ENCODE measurements at places on chromosomes 11 and 22. TPM values are rescaled to one million over a fixed set of nuclear protein-coding genes. Genes with fewer than 3 reads are reported as not detected.
A peak's percentile ranks its signal among the peaks of the same experiment; 100 is the strongest.

Gene GNAZ
- 0.74 TPM for total RNA-seq

Gene OR52H1
- not detected for total RNA-seq

Gene SSRP1
- total RNA-seq = 245 TPM

Gene SYT13
- total RNA-seq = 0.09 TPM

Gene MOGAT2
- 0.09 TPM for total RNA-seq

Gene PHLDA2
- 43.2 TPM for total RNA-seq

GRCh38 chr11:61189933-61190332, 13.4 kb upstream of the PGA3 start:
- peaks cover 4% of the 10 kb centered on the region for H3K4me1 ChIP-seq
- no peak for DNase-seq
- no peak overlapping the region for H3K4me3 ChIP-seq
- peaks cover 10% of the 10 kb centered on the region for H3K27me3 ChIP-seq
- no peaks in the 10 kb centered on the region for H3K36me3 ChIP-seq
- no peak overlapping the region for H3K27ac ChIP-seq

DNA sequence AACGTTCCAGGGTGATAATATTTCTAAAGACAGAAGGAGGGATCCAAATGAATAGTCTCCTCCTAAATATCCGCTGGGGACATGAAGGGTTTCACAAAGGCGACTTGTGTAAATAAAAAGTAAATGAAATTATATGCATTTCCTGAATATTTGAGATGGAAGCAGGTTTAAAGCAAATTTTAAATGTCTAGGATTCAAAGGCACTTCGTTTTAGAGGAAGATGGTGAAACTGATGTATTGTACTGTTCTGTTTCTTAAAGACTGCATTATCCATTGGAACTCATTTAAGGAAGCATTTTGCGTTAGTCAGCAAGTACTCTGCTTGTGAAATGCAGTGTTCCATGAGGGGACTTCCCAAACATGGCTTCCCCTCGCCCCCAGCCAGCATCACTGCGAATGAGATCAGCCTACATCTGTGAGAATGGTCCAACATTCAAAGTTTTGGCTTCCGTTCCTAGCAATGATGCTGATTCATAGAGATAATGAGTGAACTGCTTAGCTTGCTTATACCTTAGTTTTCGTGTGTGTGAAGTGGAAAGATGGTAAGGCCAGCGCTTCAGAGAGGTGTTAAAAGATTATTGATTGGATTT, 1.5 kb downstream of the RAB39A start:
- no peak overlapping the region for H3K4me3 ChIP-seq
- no peaks in the 10 kb centered on the region for H3K36me3 ChIP-seq
- H3K27ac ChIP-seq = no peak overlapping the region
- DNase-seq = no peak
- H3K27me3 ChIP-seq = peaks cover 4% of the 10 kb centered on the region

- H3K4me1 ChIP-seq = no peaks in the 10 kb centered on the region
- DNase-seq = no peak
- no peaks in the 10 kb centered on the region for H3K36me3 ChIP-seq
- H3K27me3 ChIP-seq = peaks cover 6% of the 10 kb centered on the region
- H3K4me3 ChIP-seq = no peak overlapping the region
- H3K27ac ChIP-seq = no peak overlapping the region
Observed at GRCh38 chr22:46481386-46481785, 56.0 kb downstream of the CELSR1 start.

- no peak overlapping the region for H3K27ac ChIP-seq
- H3K4me3 ChIP-seq = no peak overlapping the region
- peaks cover 12% of the 10 kb centered on the region for H3K4me1 ChIP-seq
- H3K27me3 ChIP-seq = no peaks in the 10 kb centered on the region
- H3K36me3 ChIP-seq = peaks cover 42% of the 10 kb centered on the region
Observed at GRCh38 chr22:23789121-23789520, 2.4 kb downstream of the SMARCB1 start.

- no peak overlapping the region for H3K4me3 ChIP-seq
- no peaks in the 10 kb centered on the region for H3K4me1 ChIP-seq
- H3K36me3 ChIP-seq = no peaks in the 10 kb centered on the region
- H3K27me3 ChIP-seq = no peaks in the 10 kb centered on the region
- DNase-seq = peak; percentile 2
- H3K27ac ChIP-seq = no peak overlapping the region
Observed at GRCh38 chr11:92735039-92735438, 234.4 kb upstream of the MTNR1B start.

- no peaks in the 10 kb centered on the region for H3K4me1 ChIP-seq
- H3K36me3 ChIP-seq = no peaks in the 10 kb centered on the region
Observed at GRCh38 chr11:74403607-74404321, 5.5 kb upstream of the PGM2L1 start.

GRCh38 chr11:43212279-43212678, 99.5 kb upstream of the API5 start:
- H3K4me3 ChIP-seq = no peak overlapping the region
- no peaks in the 10 kb centered on the region for H3K4me1 ChIP-seq
- H3K27ac ChIP-seq = no peak overlapping the region
- DNase-seq = no peak

DNA sequence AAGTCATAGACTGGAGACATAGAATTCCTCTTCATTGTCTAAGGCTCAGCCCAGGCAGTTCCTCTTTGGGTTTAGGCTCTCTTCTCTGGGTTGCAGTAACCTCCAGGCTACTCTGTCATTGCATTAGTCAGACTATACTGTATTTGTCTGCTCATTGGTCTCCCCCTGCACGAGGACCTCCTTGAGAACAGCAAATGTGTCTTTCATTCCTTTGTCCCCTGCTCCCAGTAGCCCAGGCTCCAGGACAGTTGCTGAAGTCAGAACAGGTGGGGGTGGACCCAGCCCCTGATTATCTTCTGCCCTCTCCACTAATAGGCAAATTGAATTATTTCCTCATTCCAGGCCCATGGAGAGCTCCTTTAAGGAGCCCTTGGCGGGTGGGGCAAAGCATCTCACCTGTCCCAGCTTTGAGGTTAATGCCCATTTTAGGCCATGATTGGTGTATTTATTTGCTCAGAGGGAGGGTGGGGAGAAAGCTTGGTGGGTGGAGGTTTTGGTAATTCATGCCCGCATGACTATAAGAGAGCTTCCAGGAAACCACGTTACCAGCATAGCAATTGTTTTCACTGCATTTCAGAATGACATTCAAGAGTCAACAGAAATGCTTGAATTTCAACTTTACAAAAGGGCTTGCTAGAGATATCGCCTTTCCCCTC, 40.9 kb downstream of the NAV2 start:
- no peak for DNase-seq
- H3K4me3 ChIP-seq = no peak overlapping the region
- H3K27ac ChIP-seq = no peak overlapping the region
- peaks cover 9% of the 10 kb centered on the region for H3K27me3 ChIP-seq

DNA sequence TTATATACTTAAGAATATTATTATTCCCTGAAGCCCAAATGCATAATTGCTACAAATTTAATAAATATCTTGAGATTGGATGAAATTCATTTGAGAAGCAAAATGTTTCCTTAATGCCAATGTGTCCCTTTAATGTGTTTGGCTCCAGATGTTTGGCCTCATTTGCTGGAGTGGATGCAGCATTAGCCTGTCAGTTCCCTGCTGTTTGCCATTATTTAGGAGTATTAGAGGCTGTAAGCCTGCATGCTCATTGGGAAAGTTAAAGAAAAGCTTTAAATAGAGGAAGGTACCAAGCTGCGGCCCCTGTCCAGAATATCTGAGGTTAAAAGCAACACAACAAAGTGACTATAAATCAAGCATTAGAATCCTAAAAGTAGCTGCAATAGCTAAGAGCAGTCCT, 54.8 kb upstream of the PITPNB start:
- H3K27ac ChIP-seq = no peak overlapping the region
- no peaks in the 10 kb centered on the region for H3K27me3 ChIP-seq
- H3K4me3 ChIP-seq = no peak overlapping the region
- H3K4me1 ChIP-seq = no peaks in the 10 kb centered on the region
- DNase-seq = no peak

- peaks cover 17% of the 10 kb centered on the region for H3K27me3 ChIP-seq
- no peaks in the 10 kb centered on the region for H3K36me3 ChIP-seq
- H3K27ac ChIP-seq = no peak overlapping the region
- no peak for DNase-seq
Observed at GRCh38 chr11:11975201-11976092, 33.0 kb downstream of the DKK3 start.

DNA sequence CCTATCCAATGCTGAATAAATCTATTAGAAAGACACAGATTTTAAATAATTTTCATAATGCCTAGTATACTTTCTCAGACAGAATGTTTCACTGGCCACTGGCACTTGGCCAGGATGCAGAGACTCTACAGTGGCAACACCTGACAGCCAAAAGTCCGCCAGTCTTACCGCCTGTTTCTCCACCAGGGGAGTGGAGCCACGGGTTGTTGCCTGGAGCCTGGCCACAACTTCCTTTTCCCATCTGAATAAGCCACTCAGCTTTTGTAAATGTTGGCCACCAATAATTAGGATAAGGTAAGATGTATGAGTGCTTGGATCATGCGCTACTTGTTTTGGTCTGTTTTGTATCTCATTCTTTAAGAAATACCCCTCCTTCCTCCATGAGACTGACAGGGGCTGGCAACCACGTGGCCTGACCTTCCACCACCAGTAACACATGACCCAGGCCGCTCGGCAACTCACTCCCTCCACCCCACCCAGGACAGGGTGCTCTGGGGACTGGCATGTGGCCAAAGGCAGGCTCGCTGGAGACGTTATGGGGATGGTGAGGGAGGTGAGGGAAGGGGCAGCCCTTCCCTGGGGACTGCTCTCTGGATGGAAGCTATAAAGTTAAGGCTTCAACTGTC, 93.0 kb upstream of the BID start:
- peak; percentile 58 for DNase-seq
- no peaks in the 10 kb centered on the region for H3K27me3 ChIP-seq
- H3K36me3 ChIP-seq = peaks cover 51% of the 10 kb centered on the region
- H3K27ac ChIP-seq = no peak overlapping the region
- H3K4me3 ChIP-seq = no peak overlapping the region

DNA sequence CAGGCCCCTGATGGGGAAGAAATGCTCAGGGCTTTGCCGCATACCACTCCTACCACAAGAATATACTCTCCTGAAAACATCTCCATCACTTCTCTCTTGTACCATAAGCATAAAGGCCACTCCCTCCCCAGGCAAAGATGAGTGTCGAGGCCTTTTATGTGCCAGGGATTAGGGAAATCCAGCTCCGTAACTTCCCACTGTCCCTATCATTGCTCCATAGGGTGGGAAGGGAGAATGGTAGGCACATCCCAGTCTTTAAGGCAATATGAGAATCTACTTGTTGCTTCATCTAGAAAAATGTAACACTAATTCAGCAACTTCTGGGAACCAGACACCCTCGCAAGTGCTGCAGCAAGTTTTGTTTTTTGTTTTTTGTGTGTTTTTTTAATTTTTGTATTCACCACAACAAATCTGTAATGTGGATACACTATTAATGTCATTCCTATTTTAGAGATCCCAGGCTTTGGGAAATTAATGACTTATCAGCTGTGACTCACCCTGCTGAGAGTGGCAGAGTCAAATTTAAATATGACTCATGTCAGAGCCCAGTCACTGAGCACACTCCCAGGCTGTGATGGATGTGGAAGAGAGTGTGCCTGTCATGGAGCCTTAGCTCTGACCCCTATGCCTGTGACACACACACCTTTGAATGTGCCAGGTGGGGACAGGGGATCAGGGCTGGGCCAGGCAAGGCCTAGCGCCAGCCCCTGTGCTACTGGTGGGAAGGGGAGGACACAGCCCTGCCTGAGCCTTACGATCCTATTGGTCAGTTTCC, 23.4 kb downstream of the PANX1 start:
- no peaks in the 10 kb centered on the region for H3K36me3 ChIP-seq
- no peaks in the 10 kb centered on the region for H3K27me3 ChIP-seq
- peak; percentile 69 for DNase-seq
- H3K4me1 ChIP-seq = peaks cover 14% of the 10 kb centered on the region
- peak overlapping the region; percentile 45 for H3K27ac ChIP-seq

DNA sequence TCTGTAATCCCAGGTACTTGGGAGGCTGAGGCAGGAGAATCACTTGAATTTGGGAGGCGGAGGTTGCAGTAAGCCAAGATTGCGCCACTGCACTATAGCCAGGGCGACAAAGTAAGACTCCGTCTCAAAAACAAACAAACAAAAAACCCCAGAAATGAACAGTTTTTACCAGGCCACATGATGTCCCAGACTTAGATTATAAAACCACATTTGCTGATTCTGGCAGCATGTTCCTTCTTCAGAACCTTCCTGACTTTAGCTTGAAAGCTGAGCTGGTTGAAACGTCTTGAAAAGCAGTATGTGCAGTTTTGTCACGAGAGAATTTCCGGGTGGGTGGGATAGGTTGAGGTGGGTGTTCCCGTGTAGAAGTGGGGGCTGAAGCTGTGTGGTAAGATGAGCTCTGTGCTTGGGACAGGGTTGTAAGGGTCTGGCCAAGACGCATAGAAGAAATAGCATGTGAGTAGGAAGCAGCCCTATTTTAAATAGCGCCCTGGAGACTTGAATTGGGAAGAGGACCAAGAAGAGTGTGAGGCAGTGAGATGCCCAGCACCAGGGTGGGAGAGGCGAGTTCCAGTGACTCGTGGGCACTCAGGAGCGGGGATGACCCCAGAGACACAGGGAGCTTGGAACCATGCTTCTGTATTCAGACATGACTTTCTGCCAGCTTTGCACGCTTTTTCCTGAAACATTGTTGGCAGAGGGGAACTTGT, 7.6 kb downstream of the AP2A2 start:
- H3K27ac ChIP-seq = no peak overlapping the region
- peaks cover 17% of the 10 kb centered on the region for H3K4me1 ChIP-seq
- H3K36me3 ChIP-seq = 0 out of 3 replicates have a peak, but pooled peaks cover 3% of the 10 kb centered on the region
- no peak overlapping the region for H3K4me3 ChIP-seq
- no peak for DNase-seq

GRCh38 chr11:28756977-28757376, 648.8 kb downstream of the METTL15 start:
- H3K27me3 ChIP-seq = no peaks in the 10 kb centered on the region
- H3K27ac ChIP-seq = no peak overlapping the region
- no peaks in the 10 kb centered on the region for H3K36me3 ChIP-seq
- no peak for DNase-seq
- no peaks in the 10 kb centered on the region for H3K4me1 ChIP-seq
- no peak overlapping the region for H3K4me3 ChIP-seq

GRCh38 chr11:72179804-72180396, 12.0 kb upstream of the FOLR1 start:
- DNase-seq = no peak
- peaks cover 7% of the 10 kb centered on the region for H3K27me3 ChIP-seq
- no peaks in the 10 kb centered on the region for H3K36me3 ChIP-seq
- H3K4me3 ChIP-seq = no peak overlapping the region

- H3K4me3 ChIP-seq = no peak overlapping the region
- H3K27ac ChIP-seq = no peak overlapping the region
- DNase-seq = no peak
- no peaks in the 10 kb centered on the region for H3K27me3 ChIP-seq
Observed at GRCh38 chr11:24298146-24298545, 198.7 kb upstream of the LUZP2 start.

DNA sequence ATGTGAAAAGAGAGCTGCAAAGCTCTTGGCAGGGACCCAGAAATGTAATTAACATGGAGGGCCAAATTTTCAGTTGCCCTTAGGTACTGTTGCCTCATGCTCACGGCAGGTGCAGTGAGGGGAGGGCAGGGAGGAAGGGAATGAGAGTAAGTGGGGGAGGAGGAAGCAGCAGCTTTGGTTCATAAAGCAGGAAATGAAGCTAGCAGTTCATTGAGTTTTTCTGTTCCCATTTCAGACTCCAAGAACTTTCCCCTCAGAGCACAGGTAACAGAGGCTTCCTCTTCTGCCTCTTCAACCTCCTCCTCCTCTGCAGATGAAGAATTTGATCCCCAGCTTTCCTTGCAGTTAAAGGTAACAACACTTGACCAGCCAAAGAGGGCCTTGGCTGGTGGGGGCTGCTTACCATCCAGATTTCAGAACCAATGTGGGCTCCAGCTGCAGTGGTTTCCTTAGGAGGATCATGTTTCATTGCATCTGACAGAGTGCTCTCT, 57.9 kb upstream of the PARVA start:
- H3K36me3 ChIP-seq = no peaks in the 10 kb centered on the region
- H3K4me1 ChIP-seq = no peaks in the 10 kb centered on the region
- H3K27ac ChIP-seq = no peak overlapping the region

Measured in K562 (cell line).